ENCODE measurements at places on chromosomes 5 and 9.

- no peak for DNase-seq
Observed at GRCh38 chr5:93302711-93303110, 278.3 kb downstream of the NR2F1-AS1 start.

DNA sequence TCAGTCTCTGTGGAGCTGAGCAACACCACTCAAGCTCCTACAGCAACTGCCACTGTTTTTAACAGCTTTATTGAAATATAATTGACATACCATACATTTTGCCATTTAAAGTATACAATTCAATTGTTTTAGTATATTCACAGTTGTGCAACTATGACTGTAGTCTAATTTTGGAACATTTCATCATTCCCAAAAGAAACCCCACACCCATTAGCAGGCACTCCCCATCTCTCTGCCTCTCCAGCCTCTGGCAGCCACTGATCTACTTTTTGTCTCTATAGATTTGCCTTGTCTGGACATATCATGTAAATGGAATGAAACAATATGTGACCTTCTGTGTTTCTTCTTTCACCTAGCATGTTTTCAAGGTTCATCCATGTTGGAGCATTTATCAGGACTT is 43.5 kb downstream of the RUSC2 start:
- peak; percentile 40 for DNase-seq

GRCh38 chr5:131587541-131587940 is 47.5 kb downstream of the RAPGEF6 start:
- DNase-seq, result peak; percentile 21

DNA sequence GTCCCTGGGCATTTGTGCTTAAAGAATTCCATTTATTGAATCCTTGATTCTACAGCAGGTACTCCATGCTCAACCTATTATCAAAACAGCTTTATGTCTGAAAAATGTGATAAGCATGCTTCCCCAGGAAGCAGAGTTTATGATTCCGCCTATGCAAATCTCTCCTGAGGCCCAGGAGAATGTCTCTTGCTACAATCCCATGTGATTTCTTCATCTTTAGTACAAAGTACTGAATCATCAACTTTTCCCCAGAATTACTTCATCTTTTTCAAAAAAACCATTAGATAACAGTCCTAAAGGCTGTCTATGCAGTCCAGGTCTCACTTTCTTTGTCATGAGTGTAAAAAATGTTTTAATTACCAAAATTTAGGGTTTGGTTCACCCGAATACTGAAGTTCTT is 130.2 kb upstream of the ADAMTSL1 start:
- DNase-seq, result peak; percentile 37

- no peak for DNase-seq
Observed at GRCh38 chr5:129477532-129477931, 17.4 kb downstream of the ADAMTS19 start.

DNA sequence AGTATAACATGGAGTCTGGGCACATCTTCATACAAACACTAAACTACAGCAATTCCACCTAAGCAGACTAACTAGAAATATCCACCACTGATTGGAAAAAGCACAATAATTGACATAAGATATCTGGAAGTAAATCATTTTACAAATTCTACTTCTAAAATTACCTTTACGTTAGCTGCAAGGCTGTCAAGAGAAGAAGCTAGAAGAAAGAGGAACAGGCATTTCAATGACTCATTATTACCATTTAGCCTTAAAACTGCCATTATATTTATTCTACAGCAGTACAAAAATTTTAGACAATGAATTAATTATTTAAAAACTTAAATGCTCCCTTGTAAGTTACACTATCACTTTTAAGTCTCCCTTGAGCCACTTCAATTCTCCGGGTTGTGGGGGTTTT is 43.4 kb upstream of the PLPP6 start:
- no peak for DNase-seq

- DNase-seq, result no peak
Observed at GRCh38 chr9:111484572-111484894, 350 bp upstream of the ECPAS start.

DNA sequence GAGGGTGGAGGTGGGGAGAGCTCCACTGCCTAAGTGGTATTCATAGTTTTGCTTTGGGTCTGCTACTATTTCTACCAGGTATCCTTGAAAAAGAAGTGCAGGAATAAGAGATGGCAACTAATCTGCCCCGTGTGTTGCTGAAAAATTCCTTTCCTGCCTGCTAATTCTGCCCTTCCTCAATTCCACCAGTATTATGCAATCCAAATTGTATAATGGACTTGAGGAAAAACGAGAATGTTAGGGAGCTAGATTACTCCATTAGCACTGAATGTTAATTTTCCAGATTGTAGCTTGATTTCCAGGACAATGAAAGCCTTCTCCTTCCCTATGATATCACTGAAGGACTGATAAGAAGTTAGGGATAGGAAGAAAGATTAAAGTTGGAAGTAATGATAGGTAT is 16.9 kb downstream of the ADAM19 start:
- peak; percentile 19 for DNase-seq

GRCh38 chr5:150486402-150487198 is 21.3 kb upstream of the NDST1 start:
- no peak for DNase-seq

DNA sequence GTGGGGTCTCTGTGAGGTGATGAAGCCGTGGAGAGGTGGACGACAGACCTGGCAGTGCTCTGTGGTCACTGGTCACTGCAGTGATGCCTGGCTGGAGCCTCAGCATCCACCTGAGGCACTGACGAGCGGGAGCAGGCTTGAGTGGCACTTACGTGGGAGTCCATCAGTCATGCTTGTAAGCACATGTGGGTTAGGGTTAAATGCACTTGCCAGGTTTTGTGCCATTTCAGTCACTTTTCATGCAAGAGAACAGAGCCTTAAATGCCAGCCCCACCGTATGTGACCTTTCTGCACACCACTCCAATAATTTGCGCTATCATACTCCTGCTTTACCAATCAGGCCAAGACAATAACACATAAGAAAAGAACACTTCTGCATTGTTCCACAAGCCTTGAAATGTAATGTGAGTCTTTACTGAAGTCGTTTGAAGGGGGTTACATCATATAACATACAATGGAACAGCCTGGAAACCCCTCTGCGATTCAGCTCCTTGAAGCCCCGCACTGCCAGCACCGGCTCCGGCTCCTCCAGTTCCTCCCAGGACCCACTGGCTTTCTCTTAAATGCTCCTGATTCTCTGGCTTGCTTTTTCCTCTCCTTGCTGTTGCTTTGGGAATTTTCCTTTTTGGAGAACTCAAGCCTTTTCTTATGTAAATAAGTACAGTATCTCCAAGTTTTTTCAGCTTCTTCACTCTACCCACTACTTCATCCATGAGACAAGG is 59.4 kb upstream of the CTXN3 start:
- DNase-seq, result no peak

DNA sequence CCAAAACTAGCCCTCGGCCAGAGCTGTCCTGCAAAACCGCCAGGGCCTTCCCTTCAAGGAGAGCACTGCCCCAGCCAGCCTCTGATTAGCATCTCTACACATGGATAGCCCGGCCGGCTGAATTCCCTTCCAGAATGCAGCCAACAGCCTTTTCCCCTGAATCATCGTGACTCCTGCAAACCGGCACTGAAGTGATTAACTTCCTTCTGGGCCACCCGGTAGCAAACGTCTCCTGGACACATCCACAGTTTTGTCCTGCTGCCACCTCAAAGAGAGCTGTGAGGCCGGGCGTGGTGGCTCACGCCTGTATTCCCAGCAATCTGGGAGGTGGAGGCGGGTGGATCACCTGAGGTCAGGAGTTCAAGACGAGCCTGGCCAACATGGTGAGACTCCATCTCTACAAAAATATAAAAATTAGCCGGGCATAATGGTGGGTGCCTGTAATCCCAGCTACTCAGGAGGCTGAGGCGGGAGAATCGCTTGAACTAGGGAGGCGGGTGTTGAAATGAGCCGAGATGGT is 21.1 kb upstream of the EEIG1 start:
- DNase-seq, result peak; percentile 91

DNA sequence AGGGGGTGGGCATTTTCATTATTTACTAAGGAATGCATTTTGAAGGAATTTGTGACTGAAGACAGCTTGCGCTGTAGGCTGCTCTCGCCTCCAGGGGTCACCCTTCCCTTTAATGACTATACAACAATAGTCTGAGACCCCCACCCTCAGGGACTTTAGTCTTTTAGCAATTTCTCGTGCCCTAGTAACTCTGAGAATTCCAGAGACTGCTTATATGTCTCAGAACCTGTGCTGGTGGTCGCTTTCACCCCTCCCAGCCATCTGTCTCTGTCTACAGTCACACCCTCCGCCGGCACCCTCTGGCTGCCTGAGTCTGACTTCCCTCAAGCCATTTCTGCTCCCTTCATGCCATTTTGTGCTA is 671.4 kb downstream of the NR2F1-AS1 start:
- DNase-seq, result no peak

GRCh38 chr9:116152941-116153764 is 438 bp upstream of the PAPPA start:
- peak; percentile 77 for DNase-seq

- DNase-seq, result no peak
Observed at GRCh38 chr9:88984543-88984883, 6.8 kb upstream of the S1PR3 start.

GRCh38 chr9:69207503-69207902 is 33.4 kb downstream of the TJP2 start:
- no peak for DNase-seq

- DNase-seq, result no peak
Observed at GRCh38 chr9:4235420-4235819, 64.4 kb downstream of the GLIS3 start.

DNA sequence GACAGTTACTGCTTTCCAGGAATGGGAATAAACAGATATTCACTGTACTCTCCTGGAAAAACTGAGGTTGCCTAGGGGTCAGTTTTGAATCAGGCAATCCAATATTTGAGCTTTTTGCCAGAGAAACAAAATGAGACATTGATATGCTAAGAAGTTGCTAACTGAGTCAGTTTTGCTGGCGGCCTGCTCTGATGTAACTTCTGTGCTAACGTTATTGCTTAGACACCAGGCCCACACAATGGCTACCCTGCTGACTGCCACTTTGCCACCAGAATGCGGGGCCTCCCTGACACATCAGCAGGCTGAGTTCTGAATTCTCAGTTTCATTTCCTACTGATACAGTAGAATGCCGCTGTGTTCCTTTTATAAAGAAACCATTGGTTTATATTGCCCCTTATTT is 18.2 kb upstream of the ZNF618 start:
- DNase-seq, result no peak

DNA sequence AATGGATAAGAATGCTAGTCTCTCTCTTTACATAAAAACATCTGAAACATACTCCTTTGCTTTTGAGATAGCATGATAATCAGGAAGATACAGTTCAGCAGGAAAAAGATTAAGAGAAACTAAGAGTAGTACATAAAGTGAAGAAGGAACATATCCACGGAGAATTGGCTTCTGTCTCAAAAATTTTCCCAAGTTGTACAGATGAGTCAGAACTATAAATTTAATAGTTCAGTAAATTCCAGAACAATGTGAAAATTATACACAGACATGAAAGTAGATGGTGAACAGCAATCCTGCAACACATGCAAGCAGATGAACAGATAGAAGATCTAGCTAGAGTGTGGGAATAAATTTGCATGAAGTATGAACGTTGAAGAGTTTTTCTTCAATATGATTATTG is 691.4 kb upstream of the RIOK2 start:
- DNase-seq, result peak; percentile 9

GRCh38 chr5:124477577-124477976 is 268.9 kb downstream of the ZNF608 start:
- no peak for DNase-seq

DNA sequence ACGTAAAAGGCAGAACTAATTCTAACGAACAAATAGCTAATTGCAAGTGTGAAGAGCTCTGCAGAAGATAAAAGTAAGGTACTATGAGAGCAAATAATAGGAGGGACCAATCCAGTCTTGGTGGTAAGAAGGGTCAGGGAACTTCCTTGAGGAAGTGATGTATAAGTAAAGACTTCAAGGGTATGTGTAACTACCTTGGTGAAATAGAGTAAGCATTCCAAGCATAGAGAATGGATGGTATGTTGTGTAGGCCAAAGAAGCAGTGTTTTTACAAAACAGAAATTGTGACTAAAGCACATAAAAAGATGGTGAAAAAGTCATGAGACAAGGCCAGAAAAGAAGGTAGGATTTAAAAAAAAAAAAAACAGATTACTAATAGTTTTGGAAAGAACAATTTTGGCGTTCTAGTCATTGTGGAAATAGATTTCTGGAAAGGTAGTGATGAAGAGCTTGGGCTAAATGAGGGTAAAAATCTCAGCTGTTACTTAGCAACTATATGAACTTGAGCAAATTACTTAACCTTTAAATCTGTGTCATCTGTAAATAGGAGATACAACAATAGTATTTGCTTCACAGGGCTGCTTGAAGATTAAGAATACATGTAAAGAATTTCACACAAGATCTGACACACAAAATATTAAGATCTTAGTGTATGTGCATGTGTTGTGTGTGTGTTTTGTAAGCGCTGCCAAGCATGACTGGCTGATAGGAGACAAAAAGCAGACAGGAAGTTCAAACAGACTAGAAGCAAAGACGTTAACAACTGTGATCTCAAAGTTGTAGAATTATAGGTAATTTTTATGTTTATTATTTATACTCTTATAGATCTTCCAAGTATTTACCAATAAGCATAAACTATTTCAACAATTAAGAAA is 73.5 kb downstream of the NR6A1 start:
- DNase-seq, result peak; percentile 11

DNA sequence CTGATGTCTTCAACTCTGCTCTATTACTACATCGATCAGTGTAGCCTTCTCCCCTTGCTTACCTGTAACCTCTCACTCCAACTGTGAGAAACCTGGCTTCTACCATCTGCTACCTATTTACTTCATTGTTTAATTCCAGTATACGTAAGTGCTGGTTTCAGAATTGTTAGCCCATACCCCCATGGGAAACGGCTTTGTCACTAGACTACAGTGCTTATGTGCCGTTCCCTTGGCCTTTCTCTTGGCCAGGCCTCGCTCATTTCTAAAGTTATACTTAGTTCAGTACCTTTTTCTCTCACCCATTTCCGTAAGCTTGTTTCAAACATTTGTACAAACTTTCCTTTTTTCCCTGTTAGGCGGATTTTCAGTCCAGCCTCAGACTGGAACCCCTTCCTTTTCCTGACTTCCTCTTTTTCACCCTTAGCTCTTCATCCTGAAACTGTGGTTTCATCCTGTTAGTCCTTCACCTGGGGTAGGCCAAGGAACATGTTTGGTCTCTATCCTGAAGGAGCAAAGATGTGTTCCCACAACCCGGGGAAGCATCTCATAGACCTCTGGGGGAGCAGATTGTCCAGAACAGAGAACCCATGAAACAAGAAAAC is 21.7 kb downstream of the ALG2 start:
- no peak for DNase-seq

DNA sequence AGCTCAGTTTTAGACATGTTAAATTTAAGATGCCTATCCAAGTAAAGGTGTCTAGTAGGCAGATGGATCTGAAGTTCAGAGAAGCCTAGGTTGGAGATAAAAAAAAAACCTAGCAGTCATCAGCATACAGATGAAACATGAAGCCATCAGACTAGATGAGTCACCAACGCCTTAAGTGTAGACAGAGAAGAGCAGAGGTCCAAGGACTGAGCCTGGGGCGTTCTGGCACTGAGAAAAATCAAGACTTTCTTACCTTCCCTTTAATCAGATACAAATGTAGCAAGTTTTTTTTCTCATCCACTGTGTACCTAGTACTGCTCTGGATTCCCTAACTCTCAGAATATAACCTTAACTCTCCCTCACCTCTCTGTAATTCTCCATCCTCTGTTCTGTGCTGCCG is 97.3 kb downstream of the SIL1 start:
- peak; percentile 42 for DNase-seq
